EL (cell line): ENCODE measurements at places on chromosomes 7 and 10.
A peak's percentile ranks its signal among the peaks of the same experiment; 100 is the strongest.

DNA sequence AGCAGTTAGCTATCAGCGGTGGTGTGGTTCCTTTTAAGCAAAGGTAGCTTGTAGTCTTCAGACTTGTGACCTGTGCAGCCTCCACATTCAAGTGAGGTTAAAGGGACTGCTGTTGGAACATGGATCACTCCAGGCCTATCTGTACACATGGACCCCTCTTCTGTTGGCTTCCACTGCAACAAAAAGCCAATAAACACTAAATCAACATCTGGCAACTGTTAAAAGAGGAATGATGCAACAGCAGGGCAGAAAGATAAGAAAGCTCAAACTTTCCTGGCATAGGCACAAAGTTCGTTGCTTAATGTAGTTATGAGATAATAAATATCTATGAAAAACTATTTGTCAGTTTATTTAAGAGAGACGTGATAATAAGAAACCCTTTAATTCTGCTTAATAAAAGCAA lies 4.0 kb upstream of the MINPP1 start:
- no peak for DNase-seq

- no peak for DNase-seq
These were observed 118.9 kb upstream of the CCDC6 start for GRCh38 chr10:60025279-60025678.

- no peak for DNase-seq
These were observed 248.5 kb downstream of the SFMBT2 start for GRCh38 chr10:7162331-7162730.

DNA sequence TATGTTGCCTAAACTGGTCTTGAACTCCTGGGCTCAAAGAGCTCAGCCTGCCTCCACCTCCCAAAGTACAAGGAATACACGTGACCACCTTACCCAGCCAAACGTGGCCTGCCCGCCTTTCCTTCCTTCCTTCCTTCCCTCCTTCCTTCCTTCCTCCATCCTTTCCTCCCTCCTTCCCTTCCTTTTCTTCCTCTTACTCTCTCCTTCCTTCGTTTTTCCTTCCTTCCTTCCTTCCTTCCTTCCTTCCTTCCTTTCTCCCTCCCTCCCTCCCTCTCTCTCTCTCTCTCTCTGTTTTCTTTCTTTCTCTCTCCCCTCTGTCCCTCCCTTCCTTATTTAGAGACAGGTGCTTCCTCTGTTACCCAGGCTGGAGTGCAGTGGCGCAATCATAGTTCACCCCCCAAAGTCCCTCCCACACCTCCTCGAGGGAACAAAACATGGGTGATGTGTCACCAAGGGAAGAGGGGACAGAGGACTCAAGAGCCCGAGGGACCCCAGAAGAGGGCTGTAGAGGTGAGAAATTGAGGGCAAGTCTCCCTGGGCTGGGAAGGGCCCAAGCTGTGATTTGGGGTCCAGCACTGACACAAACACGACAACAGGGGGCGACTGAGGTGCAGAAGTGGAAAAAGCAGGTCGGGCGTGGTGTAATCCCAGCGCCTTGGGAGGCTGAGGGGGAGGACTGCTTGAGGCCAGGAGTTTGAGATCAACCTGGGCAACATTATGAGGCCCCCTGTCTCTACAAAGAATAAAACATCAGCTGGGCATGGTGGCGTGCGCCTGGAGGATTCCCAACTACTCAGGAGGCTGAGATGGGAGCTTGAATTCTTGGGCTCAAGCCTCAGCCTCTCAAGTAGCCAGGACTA lies 28.1 kb downstream of the EPHB4 start:
- peak; percentile 70 for DNase-seq

DNA sequence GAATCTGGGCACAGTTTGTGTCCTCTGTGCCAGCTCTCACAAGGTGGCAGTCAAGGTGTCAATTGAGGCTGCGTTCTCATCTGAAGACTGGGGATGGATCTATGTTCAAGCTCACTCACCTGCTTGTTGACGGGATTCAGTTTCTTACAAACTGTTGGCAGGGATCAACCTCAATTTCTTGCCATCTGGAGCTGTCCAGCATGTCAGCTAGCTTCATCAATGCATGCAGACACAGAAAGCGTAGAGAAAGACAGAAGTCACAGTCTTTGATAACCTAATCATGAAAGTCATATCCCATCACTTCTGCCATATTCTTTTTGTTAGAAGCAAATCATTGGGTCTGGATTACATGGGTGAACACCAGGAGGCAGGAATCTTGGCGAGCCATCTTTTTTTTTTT lies 32.0 kb upstream of the WAPL start:
- DNase-seq, result no peak
